Motor neuron (in vitro differentiated cells): ENCODE measurements at places on chromosomes 1 and 21. TPM values are rescaled to one million over a fixed set of nuclear protein-coding genes. Genes with fewer than 3 reads are reported as not detected.

CACHD1 gene
- total RNA-seq = 18.6 and 20.1 TPM in 2 replicates

NGF gene
- 0.73 and 1.0 TPM in 2 replicates for total RNA-seq

FAM177B gene
- total RNA-seq = 0.26 TPM in 1 of 2 replicates, not detected in the other

ZNF695 gene
- total RNA-seq = 5.9 and 6.9 TPM in 2 replicates

MRTO4 gene
- 26.0 and 32.1 TPM in 2 replicates for total RNA-seq

FCGR2B gene
- 0.75 TPM in 1 of 2 replicates, not detected in the other for total RNA-seq

SH2D5 gene
- total RNA-seq = 5.1 and 6.2 TPM in 2 replicates

MYCL gene
- 52.0 and 60.7 TPM in 2 replicates for total RNA-seq

OXCT2 gene
- total RNA-seq = 0.23 TPM in 1 of 2 replicates, not detected in the other

SHE gene
- 0.15 TPM in 1 of 2 replicates, not detected in the other for total RNA-seq

FAM151A gene
- total RNA-seq = not detected in 2 replicates

S100A12 gene
- total RNA-seq = not detected in 2 replicates
